ENCODE measurements at places on chromosomes 11 and 22.

DNA sequence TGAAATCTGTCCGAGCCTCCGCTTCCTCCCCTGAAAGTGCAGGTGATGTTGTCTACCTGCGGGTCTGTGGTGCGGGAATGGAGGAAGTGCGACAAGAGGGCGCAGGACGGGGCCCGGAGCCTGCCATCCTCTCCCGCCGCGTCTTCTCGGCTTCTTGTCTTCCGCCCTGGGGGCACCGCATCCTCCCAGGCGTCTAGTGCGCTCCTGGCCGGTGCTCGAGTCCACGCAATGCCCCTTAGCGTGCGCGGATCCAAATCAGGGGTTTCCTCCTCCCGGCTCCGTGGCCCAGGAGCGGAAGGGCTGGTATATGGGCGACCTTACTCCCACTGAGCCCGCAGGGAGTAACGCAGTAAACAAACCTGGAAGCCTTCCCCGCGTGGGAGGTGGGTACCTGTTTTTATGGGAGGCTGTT, 405 bp downstream of the SFI1 start:
- peak overlapping the region; percentile 87 for H3K27ac ChIP-seq
- peak; percentile 31 for DNase-seq
- no peaks in the 10 kb centered on the region for H3K27me3 ChIP-seq
- peaks cover 16% of the 10 kb centered on the region for H3K4me1 ChIP-seq
- peak overlapping the region; percentile 60 for H3K4me3 ChIP-seq

GRCh38 chr11:4180441-4181183, 86.0 kb downstream of the RRM1 start:
- H3K36me3 ChIP-seq = no peaks in the 10 kb centered on the region
- DNase-seq = no peak
- no peaks in the 10 kb centered on the region for H3K4me1 ChIP-seq

- no peaks in the 10 kb centered on the region for H3K36me3 ChIP-seq
- no peak overlapping the region for H3K4me3 ChIP-seq
- H3K27ac ChIP-seq = no peak overlapping the region
- H3K27me3 ChIP-seq = no peaks in the 10 kb centered on the region
- H3K4me1 ChIP-seq = peaks cover 3% of the 10 kb centered on the region
- no peak for DNase-seq
Observed at GRCh38 chr22:42258126-42258525, 12.3 kb downstream of the TCF20 start.

DNA sequence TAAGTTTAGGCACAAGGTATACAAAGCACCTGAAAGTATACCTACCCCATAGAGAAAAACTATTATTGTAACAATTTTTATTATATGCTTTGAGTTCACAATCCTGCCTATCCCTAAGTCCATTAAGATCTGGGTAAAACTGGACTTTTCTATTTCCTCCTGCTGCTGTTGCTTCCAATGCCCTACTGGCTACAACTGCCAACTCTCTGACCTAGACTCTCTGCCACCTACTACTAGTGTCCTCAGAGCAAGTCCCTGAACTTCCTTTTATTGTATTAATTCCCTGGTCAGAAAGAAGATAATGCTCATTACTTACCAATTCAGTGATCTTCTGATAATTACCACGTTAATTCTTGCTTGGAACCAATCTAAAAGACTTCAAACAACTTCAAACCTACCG, 70.3 kb downstream of the RBFOX2 start:
- H3K4me1 ChIP-seq = no peaks in the 10 kb centered on the region
- no peaks in the 10 kb centered on the region for H3K36me3 ChIP-seq
- DNase-seq = no peak
- no peak overlapping the region for H3K27ac ChIP-seq

DNA sequence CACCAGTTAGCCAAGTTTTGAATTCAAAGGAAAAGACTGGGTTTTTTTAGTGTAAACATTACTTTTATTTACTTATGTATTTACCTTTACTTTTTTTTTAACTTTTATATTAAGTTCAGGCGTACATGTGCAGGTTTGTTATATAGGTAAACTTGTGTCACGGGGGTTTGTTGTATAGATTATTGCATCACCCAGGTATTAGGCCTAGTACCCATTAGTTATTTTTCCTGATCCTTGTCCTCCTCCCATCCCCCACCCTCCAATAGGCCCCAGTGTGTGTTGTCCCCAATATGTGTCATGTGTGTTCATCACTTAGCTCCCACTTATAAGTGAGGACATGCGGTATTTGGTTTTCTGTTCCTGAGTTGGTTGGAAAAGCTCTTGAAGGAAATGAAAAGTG, 20.6 kb downstream of the ZW10 start:
- no peak for DNase-seq
- no peak overlapping the region for H3K4me3 ChIP-seq
- no peaks in the 10 kb centered on the region for H3K27me3 ChIP-seq

DNA sequence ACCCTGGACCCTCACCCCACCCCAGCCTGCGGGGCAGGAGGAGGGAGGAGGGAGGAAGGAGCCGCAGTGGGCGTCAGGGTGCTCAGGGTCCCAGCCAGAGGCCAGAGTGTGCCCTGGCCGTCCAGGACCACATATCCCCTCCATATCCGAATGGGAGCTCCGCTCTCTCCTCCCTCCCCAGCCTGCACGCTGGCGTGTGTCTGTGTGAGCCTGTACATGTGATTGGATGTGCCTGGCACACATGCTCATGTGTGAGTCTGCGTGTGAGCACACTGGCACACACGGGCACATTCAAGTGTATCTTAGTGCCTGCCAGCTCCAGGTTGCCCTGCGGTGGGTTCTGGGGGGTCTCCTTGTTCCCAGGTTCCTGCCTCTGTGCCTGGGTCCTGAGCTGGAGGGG, 8.1 kb downstream of the TSSC4 start:
- no peak overlapping the region for H3K4me3 ChIP-seq
- H3K36me3 ChIP-seq = peaks cover 11% of the 10 kb centered on the region
- no peak for DNase-seq
- H3K27ac ChIP-seq = no peak overlapping the region
- peaks cover 21% of the 10 kb centered on the region for H3K27me3 ChIP-seq

DNA sequence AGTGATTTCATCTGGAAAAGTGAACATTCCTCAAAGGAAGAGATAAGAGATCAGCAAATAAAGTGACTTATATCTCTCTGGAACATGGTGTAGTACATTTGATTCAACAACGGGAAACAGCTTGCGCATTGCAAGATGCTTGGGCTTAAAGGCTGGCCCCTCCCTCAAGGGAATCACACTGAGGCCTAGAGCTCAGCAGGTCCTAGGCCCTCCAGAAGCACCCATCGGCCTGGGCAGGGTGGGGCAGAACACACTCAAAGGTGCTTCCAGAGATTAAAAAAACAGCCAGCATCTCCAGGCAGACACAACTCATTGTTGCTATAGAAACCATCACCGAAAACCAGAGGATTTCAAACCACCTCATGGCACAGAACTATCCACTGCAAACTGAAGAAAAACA, 69.0 kb upstream of the ARFGAP3 start:
- H3K36me3 ChIP-seq = no peaks in the 10 kb centered on the region
- no peak overlapping the region for H3K4me3 ChIP-seq
- H3K27me3 ChIP-seq = no peaks in the 10 kb centered on the region

GRCh38 chr11:76781046-76781801, 1.9 kb upstream of the TSKU start:
- peaks cover 14% of the 10 kb centered on the region for H3K27me3 ChIP-seq
- peaks cover 23% of the 10 kb centered on the region for H3K4me1 ChIP-seq
- no peak overlapping the region for H3K4me3 ChIP-seq
- DNase-seq = no peak

DNA sequence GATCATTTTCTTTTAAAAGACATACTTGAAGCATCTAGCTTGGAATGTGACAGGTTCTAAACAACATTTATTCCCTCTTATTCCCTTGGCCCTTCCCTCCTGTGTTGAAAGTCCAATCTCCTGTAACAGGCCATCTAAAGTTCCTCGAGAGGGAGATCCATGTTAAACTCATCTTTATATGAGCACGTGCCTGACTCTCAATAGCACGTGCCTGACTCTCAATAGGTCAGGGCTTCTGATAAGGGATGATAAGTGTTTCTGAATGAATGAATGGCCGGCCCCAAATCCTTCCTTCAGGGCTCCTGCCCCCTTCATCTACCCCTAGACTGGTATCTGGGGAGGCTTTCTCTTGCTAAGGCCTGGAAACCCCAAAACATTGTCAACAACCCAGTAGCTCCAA, 27.2 kb downstream of the RPL27A start:
- peak overlapping the region; percentile 56 for H3K27ac ChIP-seq
- no peak for DNase-seq
- no peaks in the 10 kb centered on the region for H3K36me3 ChIP-seq
- H3K27me3 ChIP-seq = no peaks in the 10 kb centered on the region
- no peak overlapping the region for H3K4me3 ChIP-seq

DNA sequence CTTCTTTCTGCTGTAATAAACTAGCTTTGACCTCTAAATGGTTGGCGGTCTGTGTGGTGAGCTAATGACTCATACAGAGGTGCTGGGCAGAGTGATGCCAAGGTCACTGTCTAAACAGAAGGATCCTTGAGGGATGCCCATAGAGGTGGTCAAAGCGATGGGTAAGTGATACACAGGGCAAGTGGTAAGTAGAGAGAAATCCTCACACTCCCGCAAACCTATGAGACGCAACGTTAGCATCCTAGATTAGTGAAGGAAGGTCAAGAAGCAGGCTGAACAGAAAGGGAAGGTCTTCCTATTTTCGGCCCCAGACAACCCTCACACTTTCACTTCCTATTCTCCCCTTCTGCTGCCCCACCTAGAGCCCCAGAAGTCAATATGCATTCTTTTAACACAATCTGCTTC, 65.6 kb upstream of the SESN3 start:
- peaks cover 11% of the 10 kb centered on the region for H3K4me1 ChIP-seq
- no peak for DNase-seq
- H3K4me3 ChIP-seq = no peak overlapping the region
- no peaks in the 10 kb centered on the region for H3K36me3 ChIP-seq
- H3K27ac ChIP-seq = no peak overlapping the region

GRCh38 chr11:35040221-35040942, 98.6 kb upstream of the CD44 start:
- peaks cover 14% of the 10 kb centered on the region for H3K4me1 ChIP-seq
- DNase-seq = no peak
- H3K27ac ChIP-seq = peak overlapping the region; percentile 68
- no peaks in the 10 kb centered on the region for H3K36me3 ChIP-seq
- H3K27me3 ChIP-seq = no peaks in the 10 kb centered on the region
- no peak overlapping the region for H3K4me3 ChIP-seq

DNA sequence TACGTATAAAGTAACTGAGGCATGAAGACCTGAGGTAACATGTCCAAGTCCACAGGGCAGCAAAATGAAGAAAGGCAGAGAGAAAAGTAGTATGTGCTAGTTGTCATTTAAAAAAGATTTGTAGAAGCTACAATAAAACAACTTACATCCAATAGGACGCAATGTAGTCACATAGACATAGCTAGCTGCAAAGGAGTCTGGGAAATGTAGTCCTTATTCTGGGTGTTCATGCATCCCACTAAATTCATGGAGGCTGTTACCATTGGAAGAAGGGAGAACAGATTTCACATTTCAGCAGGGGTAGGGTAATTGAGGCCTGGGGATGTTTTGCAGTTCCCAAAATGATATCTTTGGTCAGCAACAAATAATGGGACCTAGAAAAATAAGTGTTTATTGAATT, 571.4 kb downstream of the MIAT start:
- no peaks in the 10 kb centered on the region for H3K27me3 ChIP-seq
- H3K4me3 ChIP-seq = no peak overlapping the region
- H3K27ac ChIP-seq = no peak overlapping the region
- H3K36me3 ChIP-seq = no peaks in the 10 kb centered on the region

GRCh38 chr11:10091314-10092045, 202.5 kb downstream of the SBF2 start:
- no peaks in the 10 kb centered on the region for H3K4me1 ChIP-seq
- no peak for DNase-seq
- no peak overlapping the region for H3K4me3 ChIP-seq
- no peaks in the 10 kb centered on the region for H3K36me3 ChIP-seq

DNA sequence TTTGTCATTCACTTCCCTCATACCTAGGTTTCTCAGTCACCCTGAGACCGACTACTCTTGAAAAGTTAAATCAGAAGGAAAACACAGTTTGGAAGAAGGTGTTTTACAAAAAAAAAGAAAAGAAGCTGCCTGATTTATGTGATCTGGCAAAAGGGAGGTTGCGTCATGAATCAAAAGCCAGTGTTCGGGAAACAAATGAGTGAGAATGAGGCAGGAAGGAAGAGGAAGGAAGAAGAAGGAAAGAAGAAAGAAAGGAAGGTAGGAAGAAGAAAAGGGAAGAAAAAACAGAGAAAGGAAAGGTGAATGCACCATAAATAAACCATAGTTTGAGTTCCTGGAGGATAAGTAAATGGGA, 314.6 kb downstream of the BLID start:
- no peaks in the 10 kb centered on the region for H3K36me3 ChIP-seq
- no peak overlapping the region for H3K27ac ChIP-seq
- no peaks in the 10 kb centered on the region for H3K27me3 ChIP-seq

DNA sequence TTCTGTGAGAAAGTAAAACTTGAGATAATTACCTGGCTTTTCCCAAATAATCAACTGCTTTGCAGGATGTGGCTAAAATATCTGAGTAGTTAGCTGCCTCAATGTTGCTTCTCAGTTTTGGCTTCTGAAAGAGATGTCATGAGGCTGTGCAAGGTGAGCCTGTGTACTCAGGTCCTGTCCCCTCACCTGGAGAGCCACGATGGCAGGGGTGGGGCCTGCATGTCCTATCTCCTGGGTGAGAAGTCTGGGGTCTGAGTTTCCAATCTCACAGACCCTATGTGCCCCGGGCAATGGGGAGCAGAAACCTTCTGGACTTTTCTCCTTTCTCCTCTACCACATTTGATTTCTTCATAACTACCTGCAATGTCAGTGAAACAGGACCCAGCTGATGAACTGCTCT, 338.6 kb upstream of the B3GAT1 start:
- no peak overlapping the region for H3K4me3 ChIP-seq
- no peaks in the 10 kb centered on the region for H3K27me3 ChIP-seq
- no peak for DNase-seq
- no peaks in the 10 kb centered on the region for H3K36me3 ChIP-seq
- no peak overlapping the region for H3K27ac ChIP-seq

DNA sequence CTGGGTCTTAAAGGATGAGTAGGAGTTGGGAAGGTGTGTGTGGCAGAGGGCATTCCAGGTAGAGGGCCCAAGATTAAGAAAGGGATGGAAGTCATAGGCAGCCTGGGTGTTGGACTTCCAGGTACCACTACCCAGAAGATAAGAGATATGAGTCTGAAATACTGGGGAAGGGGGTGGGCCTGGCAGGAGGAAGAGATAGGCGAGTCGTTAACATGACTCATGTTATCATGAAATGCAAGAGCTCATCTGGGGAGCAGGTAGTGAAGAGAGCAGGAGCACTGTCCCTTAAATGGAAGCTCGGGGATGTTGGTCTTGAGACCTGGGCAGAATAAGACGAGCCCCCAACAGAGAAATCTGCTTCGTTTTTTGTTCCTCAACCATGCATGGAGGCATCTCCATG, 10.2 kb downstream of the ZC3H7B start:
- no peaks in the 10 kb centered on the region for H3K4me1 ChIP-seq
- no peak overlapping the region for H3K4me3 ChIP-seq

DNA sequence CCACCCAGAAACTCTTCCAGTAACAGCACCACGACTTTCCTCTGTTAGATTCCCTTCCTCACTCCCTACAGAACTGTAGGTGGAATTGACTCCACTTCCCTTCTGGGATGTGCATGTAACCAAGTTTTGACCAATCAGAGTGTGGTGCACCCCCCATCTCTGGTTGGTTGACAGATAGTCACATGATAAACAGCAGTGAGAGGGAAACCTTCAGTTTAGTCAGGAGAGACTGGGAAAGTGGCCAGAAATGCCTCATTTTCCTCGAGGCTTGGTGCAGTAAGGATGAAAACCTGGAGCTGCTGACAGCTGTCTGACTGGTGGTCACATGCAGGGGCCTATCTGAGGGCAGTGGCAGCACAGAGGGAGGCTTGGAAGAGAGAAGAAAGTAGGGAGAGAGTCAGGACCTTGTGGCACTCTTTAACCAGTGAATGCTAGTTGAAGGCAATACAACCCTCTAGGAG, 67.3 kb upstream of the GRK3 start:
- no peak overlapping the region for H3K27ac ChIP-seq
- H3K4me1 ChIP-seq = no peaks in the 10 kb centered on the region
- no peaks in the 10 kb centered on the region for H3K27me3 ChIP-seq
- no peak overlapping the region for H3K4me3 ChIP-seq
